ENCODE measurements at places on chromosomes 16 and 17.

GRCh38 chr16:79181419-79181818, 419.1 kb downstream of the MAF start:
- no peak for DNase-seq

DNA sequence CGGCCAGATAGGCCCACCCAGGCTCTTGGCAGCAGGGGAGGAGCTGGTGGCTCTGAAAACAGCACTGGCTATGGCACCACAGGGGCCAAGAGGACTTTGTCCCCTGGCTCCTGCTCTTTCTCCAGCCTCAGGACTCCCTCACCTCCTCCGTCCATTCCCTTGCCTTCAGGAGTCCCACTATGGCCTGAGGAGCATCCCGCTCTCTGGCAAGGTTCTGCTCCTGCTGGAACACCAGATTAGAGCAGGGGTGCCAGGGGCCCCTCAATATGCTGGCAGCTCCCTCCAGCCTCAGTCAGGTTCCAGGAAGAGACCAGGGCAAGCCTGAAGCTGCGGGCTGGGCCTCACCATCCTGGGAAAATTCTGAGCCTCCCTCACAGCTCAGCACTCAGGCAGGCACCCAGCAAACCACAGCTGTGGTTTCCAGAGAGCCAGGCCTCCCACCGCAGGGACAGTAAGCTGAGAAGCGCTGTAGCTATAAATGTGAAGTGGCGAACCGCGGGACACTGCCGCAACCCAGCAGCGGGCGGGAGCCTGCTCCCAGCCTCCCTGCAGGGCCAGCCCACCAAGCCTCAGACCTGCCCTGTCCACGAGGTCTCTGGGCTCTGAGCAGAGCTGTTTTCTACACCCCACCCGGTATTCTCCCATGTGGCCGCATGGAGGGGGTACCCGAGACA, 25.7 kb downstream of the C17orf100 start:
- no peak for DNase-seq

- DNase-seq = no peak
Measured at GRCh38 chr17:78267253-78268073, 36.0 kb downstream of the TMEM235 start.

DNA sequence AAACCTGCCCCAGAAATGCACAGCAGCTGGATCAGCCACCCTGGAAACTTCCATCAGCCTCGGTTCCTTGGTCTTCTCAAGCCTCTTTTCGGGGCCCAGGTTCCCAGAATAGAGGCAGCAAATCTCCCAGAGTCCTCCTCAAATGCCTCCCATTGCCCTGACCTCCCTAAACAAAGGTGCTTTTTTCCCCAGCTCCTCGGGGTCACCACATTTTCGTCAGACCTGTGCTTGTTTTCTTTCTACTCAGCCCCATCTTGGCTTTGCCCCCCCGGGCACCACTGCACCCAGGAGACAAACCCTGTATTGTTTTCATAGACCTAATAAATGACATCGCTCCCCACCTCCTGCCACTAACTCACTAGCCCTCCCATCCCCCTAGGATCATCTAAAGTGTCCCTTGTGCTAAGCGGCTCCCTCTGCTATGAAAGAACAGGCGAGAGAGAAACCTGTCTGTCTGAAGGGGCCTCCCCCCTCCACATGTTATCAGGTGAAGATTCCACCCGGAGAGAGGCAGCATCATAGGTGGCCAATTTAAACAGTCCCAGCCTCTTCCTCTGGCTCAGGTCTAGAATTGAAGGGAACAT, 451.1 kb downstream of the SOX9 start:
- no peak for DNase-seq

GRCh38 chr16:1781254-1781653, 1.1 kb downstream of the SPSB3 start:
- DNase-seq = no peak
